ENCODE measurements at places on chromosomes 16 and 17.

GRCh38 chr17:79022507-79022991 is 1.4 kb upstream of the C1QTNF1 start:
- DNase-seq = no peak

DNA sequence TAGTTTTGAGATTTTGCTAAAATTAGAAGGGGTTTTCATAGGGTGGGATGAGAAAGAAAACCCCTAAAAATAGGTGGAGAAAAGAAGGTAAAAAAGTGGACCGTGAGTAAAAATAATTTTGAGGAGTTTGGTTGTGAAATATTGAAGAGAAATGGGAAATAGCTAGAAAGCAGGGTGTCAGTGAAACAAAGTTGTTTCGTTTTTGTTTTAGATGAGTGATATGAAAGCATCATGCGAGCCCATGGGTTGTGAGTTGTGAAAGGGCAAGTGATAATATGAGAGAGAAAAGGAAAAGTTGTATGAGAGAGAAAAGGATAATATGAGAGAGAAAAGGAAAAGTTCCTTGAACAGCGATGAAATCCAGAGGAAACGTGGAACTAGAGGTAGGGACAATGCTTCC is 7.3 kb upstream of the SMIM36 start:
- no peak for DNase-seq

GRCh38 chr17:4903051-4903818 is at the start of gene CHRNE:
TSS of gene CHRNE (minus strand) at chr17:4903098. CDS start at chr17:4903063, 35 bp downstream.
- peak; percentile 84 for DNase-seq

DNA sequence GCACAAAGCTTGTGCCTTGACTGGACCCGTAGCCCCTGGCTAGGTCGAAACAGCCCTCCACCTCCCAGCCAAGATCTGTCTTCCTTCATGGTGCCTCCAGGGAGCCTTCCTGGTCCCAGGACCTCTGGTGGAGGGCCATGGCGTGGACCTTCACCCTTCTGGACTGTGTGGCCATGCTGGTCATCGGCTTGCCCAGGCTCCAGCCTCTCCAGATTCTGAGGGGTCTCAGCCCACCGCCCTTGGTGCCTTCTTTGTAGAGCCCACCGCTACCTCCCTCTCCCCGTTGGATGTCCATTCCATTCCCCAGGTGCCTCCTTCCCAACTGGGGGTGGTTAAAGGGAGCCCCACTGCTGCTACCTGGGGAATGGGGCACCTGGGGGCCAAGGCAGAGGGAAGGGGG is 3.5 kb downstream of the CTRL start:
- no peak for DNase-seq

GRCh38 chr16:4488499-4488967 is 12.3 kb downstream of the HMOX2 start:
- no peak for DNase-seq

DNA sequence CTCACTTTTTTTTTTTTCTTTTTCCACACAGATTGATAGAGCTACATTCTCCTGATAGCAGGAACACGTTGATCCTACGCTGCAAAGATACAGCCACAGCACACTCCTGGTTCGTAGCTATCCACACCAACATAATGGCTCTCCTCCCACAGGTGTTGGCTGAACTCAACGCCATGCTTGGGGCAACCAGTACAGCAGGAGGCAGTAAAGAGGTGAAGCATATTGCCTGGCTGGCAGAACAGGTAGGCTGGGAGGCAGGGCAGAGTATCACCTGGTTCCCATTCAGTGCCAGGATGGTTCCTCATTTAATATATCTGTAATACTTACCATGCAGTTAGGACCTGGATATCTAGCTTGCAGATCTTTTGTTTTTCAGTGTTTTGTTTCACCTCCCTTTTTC is 51.1 kb upstream of the VPS4A start:
- peak; percentile 7 for DNase-seq
